Upper lobe of left lung (tissue), 6 donors: ENCODE measurements at places on chromosomes 1 and 21. TPM values are rescaled to one million over a fixed set of nuclear protein-coding genes. Genes with fewer than 3 reads are reported as not detected.

GRCh38 chr1:30125021-30125820, 598.2 kb downstream of the MATN1 start:
- no peak for DNase-seq

DNA sequence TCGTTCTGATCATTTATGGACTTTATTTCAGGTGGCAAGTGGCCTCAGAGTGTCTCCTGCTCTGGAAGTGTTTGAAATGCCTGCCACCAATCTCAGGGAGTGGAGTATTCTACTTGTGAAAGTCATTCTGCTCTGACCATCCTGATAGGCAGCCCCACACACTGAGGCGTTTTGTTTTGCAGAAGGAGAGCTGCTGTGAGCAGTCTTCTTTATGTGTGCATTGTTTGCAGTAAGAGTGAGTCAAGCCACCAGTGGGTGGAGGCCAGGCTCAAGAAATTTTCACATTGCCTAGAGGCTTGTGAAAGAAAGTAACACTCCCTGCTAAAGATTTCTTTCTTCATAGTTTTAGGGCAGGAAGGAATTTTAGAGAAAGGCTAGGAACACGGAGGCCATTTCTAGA, 204.4 kb downstream of the SLC35F3 start:
- no peak for DNase-seq

Gene SPRR2B
- total RNA-seq: not detected

DNA sequence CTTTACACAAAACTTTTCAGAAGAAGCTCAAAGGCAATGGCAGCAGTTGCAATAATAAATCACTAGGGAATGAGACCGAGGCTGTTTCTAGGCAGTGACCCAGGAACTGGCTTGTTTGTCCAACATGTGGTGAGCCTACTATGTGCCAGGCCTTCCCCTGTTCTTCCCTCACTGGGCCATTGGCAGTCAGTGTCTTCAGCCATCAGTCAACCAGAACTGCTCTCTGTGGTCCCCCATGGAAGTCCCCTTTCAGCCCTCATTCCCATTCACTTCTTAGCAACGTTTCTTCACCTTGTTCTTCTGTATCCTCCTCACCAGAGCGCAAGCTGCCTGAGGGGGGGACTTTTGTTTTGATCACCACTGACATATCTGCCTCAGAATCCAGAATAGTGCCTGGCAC, 274.1 kb downstream of the RRAGC start:
- DNase-seq: no peak

GRCh38 chr1:7550261-7550865, 220.7 kb upstream of the VAMP3 start:
- peak; percentile 42 for DNase-seq

Gene NBPF1
- total RNA-seq: 34.1 TPM

Gene KCNE1
- total RNA-seq: 25.2 TPM

Gene USP25
- 44.1 TPM for total RNA-seq

DNA sequence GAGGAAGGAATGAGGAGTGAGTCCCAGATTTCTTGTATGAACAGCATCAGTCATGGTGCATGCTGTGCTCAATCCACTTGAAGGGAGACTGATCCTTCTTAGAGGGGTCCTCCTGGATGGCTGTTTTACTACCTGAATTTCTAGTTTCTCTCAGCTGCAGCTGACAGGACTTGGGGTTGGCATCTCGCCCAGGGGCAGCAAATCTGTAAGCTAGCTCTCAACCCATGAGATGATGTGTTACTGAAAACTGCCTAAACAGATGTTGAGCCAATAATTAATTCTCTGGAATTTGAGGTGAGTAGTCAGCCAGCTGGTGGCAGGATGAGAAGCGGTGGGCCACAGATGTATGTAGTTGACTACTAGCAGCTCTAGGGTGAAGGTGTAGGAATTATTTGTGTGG, 19.6 kb downstream of the BACH1 start:
- no peak for DNase-seq

GRCh38 chr1:20972855-20973254, 185.7 kb upstream of the HP1BP3 start:
- no peak for DNase-seq

Gene FCRL1
- total RNA-seq: 3.2 TPM

DNA sequence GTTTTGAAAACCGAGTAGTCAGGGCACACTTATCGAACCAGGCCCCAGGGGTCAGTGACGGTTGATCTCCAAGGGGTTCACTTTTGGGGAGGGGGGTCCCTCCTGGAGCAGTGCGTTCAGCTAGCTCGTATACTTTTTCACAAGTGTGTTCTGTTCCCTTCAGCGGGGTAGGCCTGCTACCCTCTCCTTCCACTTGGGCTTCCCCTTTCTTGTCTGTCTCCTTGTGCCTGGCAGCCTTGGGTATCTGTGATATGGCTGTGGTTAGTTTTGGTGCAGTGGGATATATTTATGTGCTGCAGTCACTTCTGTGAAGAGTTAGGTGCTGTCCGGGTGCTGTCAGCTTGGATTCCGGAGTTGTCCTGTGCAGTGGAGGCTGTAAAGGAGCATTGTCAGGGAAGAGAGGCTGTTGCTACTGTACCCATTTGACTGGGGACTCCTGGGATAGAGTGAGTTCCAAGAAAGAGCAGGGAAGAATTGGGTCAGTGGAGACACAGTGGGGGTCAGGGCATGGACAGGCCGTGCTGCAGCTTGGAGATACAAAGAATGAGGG, 29.7 kb downstream of the ADARB1 start:
- no peak for DNase-seq

- no peak for DNase-seq
These were observed 8.2 kb downstream of the XKR8 start for GRCh38 chr1:27967884-27968466.

GRCh38 chr1:33363470-33363861, 42.6 kb upstream of the A3GALT2 start:
- no peak for DNase-seq

Gene BTBD8
- total RNA-seq: 3.6 TPM

Gene IGSF9
- 2.3 TPM for total RNA-seq

Gene FCRL6
- total RNA-seq: 3.0 TPM
